CD8-positive, alpha-beta memory T cell (primary cell): ENCODE measurements at places on chromosomes 16 and 17. TPM values are rescaled to one million over a fixed set of nuclear protein-coding genes. Genes with fewer than 3 reads are reported as not detected.

CD300A gene
- 3.1 TPM for total RNA-seq

VAT1 gene
- 31.1 TPM for total RNA-seq

MTSS2 gene
- 2.2 TPM for total RNA-seq

CCL17 gene
- 18.6 TPM for total RNA-seq

CHST5 gene
- total RNA-seq, result not detected

OR4D2 gene
- total RNA-seq, result not detected

DNA sequence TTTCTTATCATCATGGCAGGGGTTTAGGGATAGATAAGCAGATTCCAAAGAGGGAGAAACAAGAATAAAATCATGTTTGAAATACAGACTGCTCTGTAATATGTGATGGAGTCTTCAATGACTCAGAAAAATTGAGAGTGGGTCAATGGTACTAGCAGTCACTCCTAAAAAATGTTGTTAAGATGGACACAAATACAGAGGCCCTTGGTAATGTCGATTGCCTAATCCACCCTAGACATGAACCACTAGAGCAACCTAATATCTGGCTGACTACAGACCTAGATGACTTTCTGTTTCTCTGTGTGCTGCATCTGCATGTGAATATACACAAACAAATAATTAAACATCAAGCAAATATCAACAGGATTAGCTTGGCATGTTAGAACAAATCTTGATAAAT, 135.8 kb downstream of the CDH8 start:
- no peaks in the 10 kb centered on the region for H3K4me1 ChIP-seq
- no peak overlapping the region for H3K27ac ChIP-seq
- no peak overlapping the region for H3K4me3 ChIP-seq
- no peak for DNase-seq
- H3K36me3 ChIP-seq, result no peaks in the 10 kb centered on the region

DNA sequence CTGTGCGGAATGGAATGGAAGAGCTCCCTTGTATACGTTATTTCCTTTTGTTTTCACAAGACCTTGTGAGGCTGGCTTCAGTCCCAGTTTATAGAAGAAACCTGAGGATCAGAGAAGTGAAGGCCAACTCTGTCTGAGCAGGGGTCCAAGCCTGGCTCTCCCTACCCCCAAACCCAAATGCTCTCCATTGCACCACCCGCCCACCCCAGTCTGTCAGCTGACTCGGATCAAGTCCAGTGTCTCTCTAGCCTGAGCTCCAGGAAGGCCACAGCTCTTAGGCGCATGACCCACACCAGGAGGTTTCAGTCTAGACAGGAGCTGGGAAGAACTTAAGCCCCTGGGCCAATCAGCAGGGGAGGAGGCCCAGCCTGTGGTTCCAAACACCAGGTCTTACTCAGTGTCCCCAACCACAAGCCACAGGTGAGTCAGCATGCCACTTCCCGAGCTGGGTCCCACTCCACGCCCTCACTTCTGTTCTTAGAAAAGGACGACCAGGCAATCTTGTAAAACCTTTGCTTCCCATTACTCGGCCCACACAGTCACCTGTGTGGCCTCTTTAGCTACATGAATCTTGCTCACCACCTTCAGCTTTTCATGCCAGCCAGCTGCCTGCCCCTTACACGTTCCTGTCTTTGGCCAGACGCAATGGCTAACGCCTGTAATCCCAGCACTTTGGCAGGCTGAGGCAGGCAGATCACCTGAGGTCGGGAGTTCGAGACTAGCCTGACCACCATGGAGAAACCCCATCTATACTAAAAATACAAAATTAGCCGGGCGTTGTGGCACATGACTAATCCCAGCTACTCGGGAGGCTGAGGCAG, 27.8 kb downstream of the TK2 start:
- no peaks in the 10 kb centered on the region for H3K36me3 ChIP-seq
- peak; percentile 43 for DNase-seq
- no peaks in the 10 kb centered on the region for H3K27me3 ChIP-seq
- H3K27ac ChIP-seq, result peak overlapping the region; percentile 59

DNA sequence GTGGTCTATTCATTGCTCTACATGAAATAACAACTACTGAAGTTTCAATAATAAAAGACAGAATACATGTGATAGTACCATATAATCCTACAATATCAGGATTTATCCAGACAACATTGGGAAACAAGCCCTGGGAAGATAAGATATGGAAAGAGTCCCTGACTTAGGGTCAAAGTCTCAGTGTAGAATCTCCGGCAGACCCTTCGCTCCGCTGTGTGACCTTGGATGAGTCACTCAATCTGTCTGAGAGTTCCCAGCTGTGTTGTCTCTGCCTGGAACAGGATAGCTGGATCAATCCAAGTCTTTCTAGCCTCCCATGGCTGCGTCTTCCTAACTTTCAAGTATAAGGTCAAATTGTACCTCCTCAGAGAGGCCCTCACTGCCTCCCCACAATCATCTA, 335.9 kb downstream of the TMEM114 start:
- no peaks in the 10 kb centered on the region for H3K27me3 ChIP-seq
- H3K36me3 ChIP-seq, result no peaks in the 10 kb centered on the region
- no peaks in the 10 kb centered on the region for H3K4me1 ChIP-seq
- DNase-seq, result no peak
- no peak overlapping the region for H3K27ac ChIP-seq

- H3K4me3 ChIP-seq, result no peak overlapping the region
- DNase-seq, result no peak
- no peaks in the 10 kb centered on the region for H3K4me1 ChIP-seq
- H3K27ac ChIP-seq, result no peak overlapping the region
Measured at GRCh38 chr17:57966875-57967274, 11.7 kb upstream of the CUEDC1 start.

DNA sequence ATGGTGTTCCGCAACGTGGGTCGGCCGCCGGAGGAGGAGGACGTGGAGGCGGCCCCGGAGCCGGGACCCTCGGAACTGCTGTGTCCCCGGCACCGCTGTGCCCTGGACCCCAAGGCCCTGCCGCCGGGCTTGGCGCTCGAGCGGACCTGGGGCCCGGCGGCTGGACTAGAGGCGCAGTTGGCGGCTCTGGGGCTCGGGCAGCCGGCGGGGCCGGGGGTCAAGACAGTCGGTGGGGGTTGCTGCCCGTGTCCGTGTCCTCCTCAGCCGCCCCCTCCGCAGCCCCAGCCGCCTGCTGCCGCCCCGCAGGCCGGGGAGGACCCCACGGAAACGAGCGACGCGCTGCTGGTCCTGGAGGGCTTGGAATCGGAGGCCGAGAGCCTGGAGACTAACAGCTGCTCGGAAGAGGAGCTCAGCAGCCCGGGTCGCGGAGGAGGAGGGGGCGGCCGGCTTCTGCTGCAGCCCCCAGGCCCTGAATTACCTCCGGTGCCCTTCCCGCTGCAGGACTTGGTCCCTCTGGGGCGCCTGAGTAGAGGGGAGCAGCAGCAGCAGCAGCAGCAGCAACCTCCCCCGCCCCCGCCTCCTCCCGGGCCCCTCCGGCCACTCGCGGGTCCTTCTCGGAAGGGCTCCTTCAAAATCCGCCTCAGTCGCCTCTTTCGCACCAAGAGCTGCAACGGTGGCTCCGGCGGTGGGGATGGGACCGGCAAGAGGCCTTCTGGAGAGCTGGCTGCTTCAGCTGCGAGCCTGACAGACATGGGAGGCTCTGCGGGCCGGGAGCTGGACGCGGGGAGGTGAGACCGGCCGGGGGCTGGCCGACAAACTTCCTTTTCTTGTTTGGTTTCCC, 821 bp downstream of the SOCS7 start:
- H3K4me3 ChIP-seq, result peak overlapping the region; percentile 48
- peak overlapping the region; percentile 15 for H3K27ac ChIP-seq
- peaks cover 26% of the 10 kb centered on the region for H3K4me1 ChIP-seq
- no peaks in the 10 kb centered on the region for H3K36me3 ChIP-seq
- no peaks in the 10 kb centered on the region for H3K27me3 ChIP-seq

- H3K27me3 ChIP-seq, result no peaks in the 10 kb centered on the region
- no peak for DNase-seq
- H3K4me3 ChIP-seq, result no peak overlapping the region
- H3K27ac ChIP-seq, result no peak overlapping the region
- no peaks in the 10 kb centered on the region for H3K4me1 ChIP-seq
Measured at GRCh38 chr16:23282568-23282967, 19.5 kb upstream of the SCNN1B start.

GRCh38 chr16:78478267-78478861, 378.9 kb downstream of the WWOX start:
- DNase-seq, result no peak
- no peak overlapping the region for H3K4me3 ChIP-seq
- H3K36me3 ChIP-seq, result no peaks in the 10 kb centered on the region

DNA sequence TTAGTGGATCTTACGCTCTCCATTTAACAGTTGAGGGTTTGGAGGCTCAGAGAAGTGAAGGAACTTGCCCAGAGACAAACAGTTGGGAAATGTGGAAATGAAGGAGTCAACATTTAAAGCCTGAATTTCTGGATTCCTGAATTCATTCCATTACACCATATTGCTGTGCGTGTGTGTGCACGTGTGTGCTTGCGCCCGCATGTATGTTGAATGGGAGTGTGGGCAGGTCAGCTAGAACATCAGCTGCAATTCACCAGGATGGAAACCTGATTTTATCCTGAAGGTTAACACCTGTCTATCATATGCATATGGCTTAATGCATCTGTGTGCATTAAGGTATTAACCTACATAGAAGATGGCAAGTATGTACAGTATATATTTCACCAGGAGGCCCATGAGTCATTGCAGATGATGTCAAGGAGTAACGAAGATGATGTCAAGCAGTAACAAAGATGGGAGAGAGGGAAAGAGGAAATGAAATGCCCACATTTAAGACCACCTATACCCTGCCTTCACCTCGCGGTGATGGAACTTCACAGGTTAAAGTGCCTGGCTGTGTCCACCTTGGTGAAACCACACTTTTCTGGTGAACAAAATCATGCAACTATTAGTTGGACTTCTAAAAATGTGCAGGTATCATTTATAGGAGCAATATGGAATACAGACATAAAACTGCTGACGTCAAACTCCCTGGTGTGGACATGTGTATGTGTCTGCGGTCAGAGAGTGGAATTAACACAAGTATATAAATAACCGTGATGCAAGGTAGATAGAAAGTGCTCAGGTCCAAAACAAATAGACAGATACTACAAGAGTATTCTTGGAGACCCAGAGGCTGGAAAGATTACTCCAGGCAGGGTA, 832 bp upstream of the ADAP2 start:
- H3K4me3 ChIP-seq, result no peak overlapping the region
- H3K36me3 ChIP-seq, result no peaks in the 10 kb centered on the region
- H3K4me1 ChIP-seq, result no peaks in the 10 kb centered on the region
- no peak overlapping the region for H3K27ac ChIP-seq

GRCh38 chr16:29641561-29641960, 21.5 kb upstream of the SPN start:
- no peaks in the 10 kb centered on the region for H3K27me3 ChIP-seq
- H3K4me1 ChIP-seq, result peaks cover 23% of the 10 kb centered on the region
- H3K4me3 ChIP-seq, result no peak overlapping the region

GRCh38 chr17:37087683-37088082, 138.9 kb downstream of the AATF start:
- H3K27ac ChIP-seq, result no peak overlapping the region
- H3K4me3 ChIP-seq, result no peak overlapping the region
- no peak for DNase-seq
- peaks cover 36% of the 10 kb centered on the region for H3K4me1 ChIP-seq
- H3K36me3 ChIP-seq, result no peaks in the 10 kb centered on the region
- H3K27me3 ChIP-seq, result no peaks in the 10 kb centered on the region

DNA sequence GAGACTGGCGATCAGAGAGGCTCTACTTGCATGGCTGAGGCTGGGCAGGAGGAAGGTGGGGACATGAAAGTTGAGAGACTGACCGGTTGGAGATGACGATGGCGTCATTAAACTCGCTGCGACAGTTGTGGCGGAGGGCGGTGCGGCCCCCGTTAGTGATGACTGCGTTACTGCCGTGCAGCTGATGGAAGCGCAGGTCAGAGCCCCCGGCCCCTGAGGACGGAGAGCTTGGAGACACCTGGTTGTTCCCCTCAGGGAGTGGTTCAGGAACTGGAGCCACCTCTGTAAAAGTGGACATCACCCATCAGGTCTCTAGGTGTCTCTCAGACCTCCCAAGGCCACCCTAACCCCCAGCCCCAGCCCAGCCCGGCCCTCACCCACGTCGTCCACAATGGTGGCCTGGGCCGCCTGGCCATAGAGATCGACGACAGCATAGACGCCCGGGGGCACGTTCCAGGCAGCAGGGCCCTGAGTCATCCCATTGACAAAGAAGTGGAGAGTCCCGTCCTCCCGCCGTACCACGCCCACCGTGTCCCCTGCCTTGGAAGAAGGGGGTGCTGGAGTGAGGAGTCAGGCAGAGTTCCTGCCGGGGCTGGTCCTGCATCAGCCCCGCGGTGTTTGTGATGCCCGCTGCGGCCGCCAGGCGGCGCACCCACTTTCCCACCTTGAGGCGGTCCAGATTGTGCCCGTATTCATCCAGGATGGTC, 5.3 kb downstream of the NEURL4 start:
- peaks cover 36% of the 10 kb centered on the region for H3K36me3 ChIP-seq
- H3K4me1 ChIP-seq, result peaks cover 23% of the 10 kb centered on the region
- H3K27me3 ChIP-seq, result no peaks in the 10 kb centered on the region
- H3K27ac ChIP-seq, result no peak overlapping the region

- peaks cover 9% of the 10 kb centered on the region for H3K27me3 ChIP-seq
- no peak overlapping the region for H3K27ac ChIP-seq
- DNase-seq, result no peak
- H3K4me1 ChIP-seq, result no peaks in the 10 kb centered on the region
- no peaks in the 10 kb centered on the region for H3K36me3 ChIP-seq
Measured at GRCh38 chr16:66446737-66447136, 19.6 kb downstream of the BEAN1 start.

- no peaks in the 10 kb centered on the region for H3K4me1 ChIP-seq
- H3K27ac ChIP-seq, result no peak overlapping the region
- no peaks in the 10 kb centered on the region for H3K27me3 ChIP-seq
- H3K4me3 ChIP-seq, result no peak overlapping the region
Measured at GRCh38 chr16:56743840-56744239, 13.9 kb downstream of the NUP93 start.

DNA sequence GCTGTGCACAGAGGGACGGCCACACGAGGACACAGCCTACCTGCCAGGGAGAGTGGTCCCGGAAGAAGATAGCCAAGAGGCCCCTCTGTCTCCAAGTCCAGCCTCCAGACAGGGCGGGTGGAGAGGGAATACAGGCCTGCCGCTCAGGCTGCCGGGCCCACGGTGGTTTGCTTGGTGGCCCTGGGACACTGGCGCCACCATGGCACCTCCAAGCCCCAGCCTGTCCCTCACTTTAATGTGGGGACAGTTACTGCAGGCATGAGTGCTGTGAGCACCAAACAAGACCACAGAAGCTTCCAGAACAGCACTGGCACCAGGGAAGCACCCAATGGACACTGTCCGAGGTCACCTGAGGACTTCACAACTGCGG, 22.0 kb upstream of the CHMP6 start:
- DNase-seq, result no peak
- H3K36me3 ChIP-seq, result no peaks in the 10 kb centered on the region
- H3K27me3 ChIP-seq, result no peaks in the 10 kb centered on the region
- H3K4me3 ChIP-seq, result no peak overlapping the region
- no peak overlapping the region for H3K27ac ChIP-seq

DNA sequence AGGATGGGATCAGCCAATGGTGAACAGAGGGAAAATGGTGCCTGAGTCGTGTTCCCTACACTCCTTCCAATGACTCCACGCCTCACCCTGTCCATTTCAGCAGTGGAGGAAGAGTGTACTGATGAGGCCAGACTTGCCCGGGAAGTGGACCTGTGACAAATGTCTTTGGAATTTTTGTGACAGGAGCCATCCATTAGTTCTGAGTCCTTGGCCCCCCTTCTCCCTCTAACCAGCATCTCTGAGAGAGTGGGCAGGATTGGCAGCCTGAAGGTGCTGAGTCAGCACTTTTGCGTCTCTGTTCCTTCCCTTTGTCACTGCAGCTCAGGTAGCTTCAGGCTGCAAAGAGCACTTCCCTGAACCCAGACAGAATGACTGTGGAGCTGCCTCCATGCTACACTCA, 30.8 kb downstream of the BEAN1 start:
- DNase-seq, result no peak
- no peak overlapping the region for H3K4me3 ChIP-seq
- H3K27me3 ChIP-seq, result peaks cover 5% of the 10 kb centered on the region
- no peaks in the 10 kb centered on the region for H3K4me1 ChIP-seq

- H3K27me3 ChIP-seq, result no peaks in the 10 kb centered on the region
- no peak overlapping the region for H3K27ac ChIP-seq
Measured at GRCh38 chr16:31167315-31167714, 12.6 kb upstream of the FUS start.
